ENCODE measurements at places on chromosomes 5 and 9.

DNA sequence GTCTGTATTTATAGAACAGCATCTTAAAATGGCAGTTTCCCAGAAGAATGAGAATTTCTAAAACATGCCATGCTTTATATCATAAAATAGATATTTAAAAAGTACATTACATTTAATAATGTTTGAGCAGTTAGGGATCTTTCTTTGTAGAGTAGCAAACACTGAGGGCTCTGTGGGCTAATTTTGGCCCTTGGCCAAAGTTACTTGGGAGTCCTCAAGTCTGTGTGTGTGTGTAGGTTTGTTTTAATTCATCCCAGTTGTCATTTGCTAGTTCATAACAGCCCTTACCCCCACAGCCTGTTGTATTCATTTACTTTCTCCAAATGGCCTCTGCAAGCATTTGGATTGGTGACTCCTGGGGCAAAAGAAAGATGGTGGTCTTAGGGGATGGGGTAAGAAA lies 576.4 kb upstream of the SGCD start:
- DNase-seq = no peak

DNA sequence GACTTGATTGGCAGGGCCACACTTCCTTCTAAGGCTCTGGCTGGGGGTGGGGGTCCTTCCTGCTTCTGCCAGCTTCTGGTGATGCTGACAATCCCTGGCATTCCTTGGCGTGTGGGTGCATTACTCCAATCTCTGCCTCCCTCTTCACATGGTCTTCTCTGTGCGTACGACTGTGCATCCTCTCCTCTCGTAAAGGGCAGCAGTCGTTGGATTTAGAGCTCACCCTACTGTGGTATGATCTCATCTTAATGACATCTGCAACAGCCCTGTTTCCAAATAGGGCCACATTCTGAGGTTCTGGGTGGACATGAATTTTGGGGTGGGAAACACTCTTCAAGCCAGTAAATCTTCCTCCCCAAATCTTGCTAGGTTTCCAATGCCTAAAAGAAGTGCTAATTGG lies 36.8 kb downstream of the ROPN1L start:
- no peak for DNase-seq

DNA sequence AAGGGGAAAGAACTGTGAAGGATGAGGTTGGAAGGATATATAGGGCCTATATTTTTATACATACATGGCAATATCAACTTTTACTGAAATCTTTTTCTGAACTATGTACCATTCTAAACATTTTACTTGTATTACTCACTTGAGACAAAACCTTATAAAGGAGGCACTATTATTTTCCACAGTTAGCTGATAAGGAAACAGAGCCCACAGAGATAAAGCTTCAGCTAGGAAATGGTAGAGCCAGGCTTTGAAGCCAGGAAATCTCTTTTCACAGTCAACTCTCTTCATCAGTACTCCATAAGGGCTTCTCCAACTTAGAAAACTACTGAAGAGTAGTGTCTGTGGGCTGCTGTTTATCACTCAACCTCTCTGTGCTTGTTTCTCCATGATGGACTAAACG lies 613.7 kb downstream of the PRELID2 start:
- DNase-seq = no peak

- no peak for DNase-seq
Observed at GRCh38 chr5:52043137-52043536, 659.9 kb downstream of the ISL1 start.

DNA sequence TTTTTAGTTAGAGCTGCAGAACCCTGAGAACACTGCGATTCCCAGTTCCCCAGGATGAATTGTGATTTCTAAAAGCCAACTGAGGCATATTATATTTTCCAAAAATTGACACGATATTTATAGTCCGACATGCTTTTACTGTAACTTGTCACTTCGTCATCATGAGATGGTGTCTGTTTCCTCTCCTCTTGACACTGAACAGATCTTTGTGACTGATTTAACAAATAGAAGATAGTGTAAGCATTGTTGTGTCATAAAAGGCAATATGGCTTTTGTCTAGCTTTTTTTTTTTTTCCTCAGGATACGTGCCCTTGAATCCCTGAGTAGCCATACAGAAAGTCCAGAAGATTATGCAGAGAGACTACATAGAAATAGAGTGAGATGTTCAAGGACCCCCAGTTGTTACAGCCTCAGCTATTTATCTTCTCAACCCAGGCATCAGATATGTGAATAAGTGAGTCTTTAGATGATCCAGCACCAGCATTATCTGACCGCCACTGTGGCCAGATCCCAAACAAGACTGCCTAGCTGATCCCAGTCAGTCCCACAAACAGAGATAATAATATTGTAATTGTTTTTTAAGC lies 27.8 kb upstream of the CCL21 start:
- DNase-seq = no peak

GRCh38 chr9:127159325-127159801 lies 36.9 kb upstream of the ANGPTL2 start:
- DNase-seq = no peak

DNA sequence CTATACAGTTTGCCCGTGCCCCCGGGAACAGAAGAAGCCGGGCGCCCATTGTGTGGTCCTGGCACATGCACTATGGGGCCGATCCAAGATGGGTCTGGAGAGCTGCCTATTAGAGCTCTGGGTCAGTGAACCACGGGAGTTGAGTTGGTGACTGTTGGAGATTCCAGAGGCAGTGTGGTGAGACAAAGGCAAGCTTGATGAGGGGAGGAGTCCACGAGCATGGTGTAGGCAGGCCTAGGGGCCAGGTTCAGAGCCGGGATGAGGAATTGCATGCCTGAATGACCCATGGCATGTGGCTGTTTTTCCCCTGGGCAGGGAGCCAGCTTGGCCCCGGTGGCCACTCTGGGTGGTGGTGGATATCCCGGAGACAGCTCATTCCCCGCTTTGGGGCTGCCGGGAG lies 84.4 kb upstream of the STC2 start:
- DNase-seq = no peak

Data from CD4-positive, alpha-beta T cell treated with Interleukin-10 for 1 hour (primary cell).